ENCODE measurements at places on chromosomes 1 and 21.
A peak's percentile ranks its signal among the peaks of the same experiment; 100 is the strongest.

- DNase-seq, result peak; percentile 4
These were observed 1.0 kb downstream of the FAM78B start for GRCh38 chr1:166165661-166166328.

GRCh38 chr1:44010935-44011471, 19.6 kb downstream of the CCDC24 start:
- no peak for DNase-seq

GRCh38 chr1:69321311-69321710, 246.4 kb upstream of the LRRC7 start:
- DNase-seq, result no peak

- peak; percentile 67 for DNase-seq
These were observed 450.8 kb downstream of the KIF26B start for GRCh38 chr1:245605480-245606156.

DNA sequence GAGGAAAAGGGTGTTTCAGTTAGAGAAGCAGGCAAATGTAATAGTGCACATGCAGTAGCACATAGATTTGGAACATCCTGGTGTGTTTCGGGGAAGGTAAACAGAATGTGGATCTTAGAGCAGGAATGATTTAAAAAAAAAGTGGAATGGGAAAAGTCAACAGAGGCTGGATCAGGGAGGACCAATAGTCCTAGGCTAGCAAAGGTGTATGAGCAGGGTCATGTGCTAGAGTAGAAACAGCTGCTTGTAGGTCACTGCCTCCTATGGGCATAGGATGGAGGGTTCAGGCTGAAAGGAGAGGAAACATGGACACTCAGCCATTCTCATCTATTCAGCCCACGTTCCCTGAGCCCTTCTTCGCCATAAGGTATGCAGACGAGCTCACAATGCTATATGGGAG, 3.7 kb upstream of the KPNA6 start:
- DNase-seq, result no peak

- no peak for DNase-seq
These were observed 247.5 kb downstream of the USH2A start for GRCh38 chr1:216175714-216176113.

DNA sequence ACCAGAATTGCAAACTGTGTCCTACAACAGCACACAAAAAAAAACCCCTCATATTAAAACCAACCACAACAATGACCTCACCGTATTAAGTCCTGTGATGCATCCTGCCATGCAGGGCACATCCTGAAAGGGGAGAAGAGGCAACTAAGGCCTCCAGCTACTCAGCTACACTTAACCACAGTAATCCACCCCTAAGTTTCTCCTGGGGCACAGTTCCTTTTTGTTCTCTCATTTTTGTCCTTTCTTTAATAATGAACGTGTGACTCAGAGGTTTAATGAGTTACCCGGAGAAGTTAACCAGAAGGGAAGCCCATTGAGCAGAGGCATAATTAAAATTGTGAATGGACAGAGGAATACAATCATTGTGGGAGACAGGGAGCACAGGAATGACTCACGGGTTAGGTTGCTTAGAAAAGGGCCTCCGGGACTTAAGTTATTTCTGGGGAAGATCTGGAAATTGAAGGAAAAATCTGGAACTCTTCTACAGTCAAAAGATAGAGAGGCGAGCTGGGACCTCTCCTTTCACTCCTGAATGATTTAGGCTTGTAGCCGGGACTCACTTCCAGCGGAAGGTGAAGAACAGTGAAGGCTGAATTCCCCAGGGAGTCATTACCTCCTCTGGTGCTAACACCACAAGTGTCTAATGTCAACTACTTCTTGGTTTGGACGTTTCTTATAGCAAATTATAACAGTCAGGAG, 36.9 kb upstream of the HIVEP3 start:
- DNase-seq, result peak; percentile 92

- DNase-seq, result no peak
These were observed 1.6 kb upstream of the NPHP4 start for GRCh38 chr1:5993556-5994491.

DNA sequence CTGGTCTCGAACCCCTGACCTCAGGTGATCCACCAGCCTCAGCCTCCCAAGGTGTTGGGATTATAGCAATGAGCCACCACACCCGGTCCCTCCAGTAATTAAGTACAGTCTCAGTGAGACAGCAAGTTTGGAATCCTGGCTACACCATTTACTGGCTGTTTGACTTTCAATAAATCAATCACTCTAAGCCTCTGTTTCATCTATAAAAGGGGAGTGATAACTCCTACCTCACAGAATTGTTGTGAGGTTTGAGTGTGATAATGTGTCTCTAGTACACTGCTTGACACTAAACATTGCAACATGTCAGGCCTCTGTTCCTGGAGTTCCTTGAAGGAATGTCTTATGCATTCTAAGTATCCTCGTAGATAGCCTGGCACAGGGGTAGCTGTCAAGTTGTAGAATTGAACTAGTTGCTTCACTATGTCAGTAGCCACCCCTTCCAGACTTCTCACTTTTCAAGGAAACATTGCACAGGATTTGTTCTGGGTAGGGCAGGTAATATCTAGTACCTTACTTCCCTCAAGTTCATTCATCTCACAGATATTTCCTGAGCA, 12.4 kb downstream of the ENTREP3 start:
- no peak for DNase-seq

- DNase-seq, result no peak
These were observed 24.7 kb upstream of the SPSB1 start for GRCh38 chr1:9267827-9268581.

DNA sequence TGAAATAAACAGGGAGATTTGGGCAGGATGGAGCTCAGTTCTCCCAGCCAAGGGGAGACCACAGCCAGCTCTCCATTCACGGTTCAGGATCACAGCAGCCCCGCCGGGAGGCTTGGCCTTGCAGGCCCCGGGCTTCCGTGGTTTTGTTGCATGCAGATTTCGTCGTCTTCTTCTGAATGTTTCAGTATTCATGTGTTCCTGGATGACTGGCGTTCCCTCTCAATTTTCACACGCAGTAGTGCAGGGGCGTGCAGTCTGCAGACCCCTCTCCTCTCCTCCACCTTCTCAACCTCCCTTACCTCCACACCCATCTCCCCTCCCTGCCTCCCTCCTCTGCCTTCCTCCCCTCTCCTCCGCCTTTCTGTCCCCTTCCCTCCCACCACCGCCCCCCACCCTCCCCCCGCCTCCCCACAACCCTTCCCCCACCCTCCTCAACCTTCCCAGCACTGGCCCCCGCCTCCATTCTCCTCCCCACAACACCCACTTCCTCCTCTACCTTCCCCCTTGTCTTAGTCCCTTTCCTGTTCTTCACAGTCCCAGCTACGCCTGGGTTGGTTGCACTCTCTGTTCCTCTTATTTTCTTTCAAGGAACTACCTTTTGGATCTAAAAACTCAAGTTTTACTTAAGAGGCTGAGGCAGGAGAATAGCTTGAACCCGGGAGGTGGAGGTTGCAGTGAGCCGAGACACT, 8.4 kb upstream of the SLC19A1 start:
- peak; percentile 13 for DNase-seq

GRCh38 chr1:51915951-51916350, 37.4 kb upstream of the NRDC start:
- no peak for DNase-seq

DNA sequence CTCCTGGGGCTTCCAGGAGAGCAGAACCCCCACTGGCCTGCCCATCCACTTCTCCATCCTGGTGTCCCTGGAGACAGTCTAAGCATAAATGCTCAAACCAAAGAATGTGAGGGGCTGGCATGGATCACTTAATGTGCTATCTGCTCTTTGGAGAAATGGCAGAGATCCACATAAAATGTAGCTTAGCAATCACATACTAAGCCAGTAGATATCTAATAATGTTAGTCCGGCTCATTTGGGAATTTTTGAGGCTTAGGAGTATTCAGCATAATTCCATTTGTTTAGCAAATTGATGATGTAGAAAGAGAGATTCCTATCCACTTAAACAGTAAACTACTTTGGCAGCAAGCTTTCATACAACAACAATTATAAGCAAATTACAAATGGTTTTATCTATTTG, 90.7 kb downstream of the TENT5C start:
- DNase-seq, result no peak

GRCh38 chr1:237042526-237042891, 525 bp downstream of the RYR2 start:
- peak; percentile 5 for DNase-seq

DNA sequence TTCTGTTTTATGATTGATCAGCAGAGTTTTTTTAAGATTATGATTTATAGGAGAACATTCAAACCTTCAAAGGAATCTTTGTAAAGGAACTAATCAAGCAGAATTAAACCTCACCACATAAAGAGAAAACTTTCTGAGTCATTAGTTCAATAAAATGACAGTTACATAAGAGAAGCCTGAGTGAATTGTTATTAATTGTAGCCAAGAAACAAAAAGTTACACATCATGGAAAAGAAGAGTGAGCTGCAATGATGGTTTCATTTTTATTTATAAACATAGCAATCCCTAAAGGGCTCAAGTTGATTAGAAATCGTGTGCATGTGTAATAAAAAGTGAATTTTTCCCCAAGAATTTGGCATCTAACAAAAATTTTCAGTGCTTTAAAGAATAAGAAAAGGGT, 731.4 kb downstream of the LTN1 start:
- no peak for DNase-seq

DNA sequence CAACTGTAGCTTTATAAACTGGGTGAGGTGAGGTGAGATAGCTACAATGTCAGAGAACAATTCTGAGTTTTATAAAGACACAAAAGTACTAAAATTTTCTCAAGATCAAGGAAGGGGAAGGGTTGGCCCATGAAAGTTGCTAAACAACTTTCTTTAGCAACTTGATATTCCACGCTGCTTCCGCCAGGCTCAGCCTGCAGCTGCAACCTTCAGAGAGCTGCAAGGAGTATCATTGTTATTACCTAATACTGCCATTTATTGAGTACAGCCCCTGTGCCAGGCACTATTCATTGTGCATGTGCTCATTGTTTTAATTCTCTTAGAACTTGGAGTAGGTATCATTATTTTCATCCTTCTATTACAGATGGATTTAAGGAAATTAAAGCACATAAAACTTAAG, 34.1 kb upstream of the SUCO start:
- DNase-seq, result no peak

DNA sequence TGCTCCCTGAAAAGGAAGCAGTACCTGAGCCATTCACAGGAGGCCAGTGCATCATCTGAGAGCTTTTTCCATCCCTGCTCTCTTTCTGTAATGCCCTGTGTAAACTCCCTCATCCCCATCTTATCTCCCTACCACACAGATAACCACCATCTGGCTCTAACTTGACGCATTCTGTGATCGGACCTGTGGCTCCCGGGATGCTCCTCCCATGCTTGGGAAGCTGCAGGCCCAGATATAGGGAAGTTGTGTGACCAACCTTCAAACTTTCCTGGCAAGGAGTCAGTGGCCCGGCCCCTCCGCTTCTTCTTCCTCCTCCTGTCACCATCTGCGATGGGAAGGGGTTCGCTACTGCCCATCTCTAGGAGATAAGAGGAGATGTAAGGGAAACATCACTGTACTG, 21.1 kb downstream of the MKNK1 start:
- no peak for DNase-seq

DNA sequence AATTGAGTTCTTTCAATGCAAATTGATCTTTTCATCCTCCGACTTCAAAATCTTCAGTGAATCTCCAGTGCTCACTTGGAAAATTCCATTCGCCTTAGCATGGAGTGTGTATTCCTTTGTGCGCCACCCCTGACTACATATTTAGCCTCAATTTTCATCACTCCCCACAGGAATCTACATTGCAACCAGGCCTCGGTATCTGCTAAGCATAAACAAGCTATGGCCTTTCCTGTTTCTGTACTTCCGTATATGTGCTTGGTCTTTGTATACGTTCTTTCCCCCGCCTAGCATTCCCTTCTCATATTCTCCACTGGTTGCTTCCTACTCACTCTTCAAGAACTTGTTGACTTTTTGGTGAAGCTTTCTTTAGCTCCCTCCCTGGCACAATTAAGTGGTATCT, 470.8 kb downstream of the LMO4 start:
- DNase-seq, result peak; percentile 65

- peak; percentile 27 for DNase-seq
These were observed 5.1 kb downstream of the C1orf87 start for GRCh38 chr1:60068393-60069045.

Measured in iris pigment epithelial cell (primary cell).